ENCODE measurements at places on chromosomes 3 and 15.
A peak's percentile ranks its signal among the peaks of the same experiment; 100 is the strongest.

GRCh38 chr3:173890091-173890490, 492.5 kb downstream of the NLGN1 start:
- DNase-seq: no peak

GRCh38 chr3:50441424-50442217, 61.8 kb downstream of the CACNA2D2 start:
- DNase-seq: no peak

GRCh38 chr15:37014566-37014965, 85.8 kb downstream of the MEIS2 start:
- no peak for DNase-seq

GRCh38 chr15:68729789-68730411, 90.8 kb downstream of the ANP32A start:
- DNase-seq: peak; percentile 25

DNA sequence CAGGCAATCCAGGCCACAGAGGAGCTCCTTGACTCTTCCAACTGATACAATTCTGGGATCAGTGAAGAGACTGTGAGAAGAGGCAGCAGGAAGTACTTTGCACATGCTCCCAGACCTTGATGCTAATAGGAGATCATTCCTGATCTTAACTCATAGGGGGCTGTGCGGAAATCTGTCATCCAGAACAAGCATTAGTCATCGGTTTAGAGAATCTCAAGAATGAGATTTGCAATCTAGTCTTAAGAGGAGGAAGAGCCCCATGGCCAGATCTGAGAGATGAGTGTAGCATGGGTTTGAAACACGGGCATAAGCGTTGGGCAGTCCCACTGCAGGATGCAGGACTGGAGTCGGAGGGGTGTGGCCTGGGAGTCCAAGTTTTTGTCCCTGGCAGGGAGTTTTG, 1081.1 kb downstream of the NAALADL2 start:
- DNase-seq: peak; percentile 39

DNA sequence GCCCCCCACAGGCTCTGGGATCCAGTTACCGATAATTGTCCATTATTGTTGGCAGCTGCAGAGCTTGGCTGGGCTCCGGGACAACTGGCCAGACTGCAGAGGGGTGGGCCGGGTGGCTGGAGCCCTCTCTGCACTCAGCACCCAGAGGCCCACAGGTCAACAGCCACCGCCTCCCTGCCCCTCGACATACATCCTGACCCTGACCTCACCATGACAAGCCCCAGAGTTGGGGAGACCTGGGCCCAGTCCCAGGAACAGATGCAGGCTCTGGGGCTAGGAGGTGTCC, 22.4 kb downstream of the PTH1R start:
- DNase-seq: no peak

DNA sequence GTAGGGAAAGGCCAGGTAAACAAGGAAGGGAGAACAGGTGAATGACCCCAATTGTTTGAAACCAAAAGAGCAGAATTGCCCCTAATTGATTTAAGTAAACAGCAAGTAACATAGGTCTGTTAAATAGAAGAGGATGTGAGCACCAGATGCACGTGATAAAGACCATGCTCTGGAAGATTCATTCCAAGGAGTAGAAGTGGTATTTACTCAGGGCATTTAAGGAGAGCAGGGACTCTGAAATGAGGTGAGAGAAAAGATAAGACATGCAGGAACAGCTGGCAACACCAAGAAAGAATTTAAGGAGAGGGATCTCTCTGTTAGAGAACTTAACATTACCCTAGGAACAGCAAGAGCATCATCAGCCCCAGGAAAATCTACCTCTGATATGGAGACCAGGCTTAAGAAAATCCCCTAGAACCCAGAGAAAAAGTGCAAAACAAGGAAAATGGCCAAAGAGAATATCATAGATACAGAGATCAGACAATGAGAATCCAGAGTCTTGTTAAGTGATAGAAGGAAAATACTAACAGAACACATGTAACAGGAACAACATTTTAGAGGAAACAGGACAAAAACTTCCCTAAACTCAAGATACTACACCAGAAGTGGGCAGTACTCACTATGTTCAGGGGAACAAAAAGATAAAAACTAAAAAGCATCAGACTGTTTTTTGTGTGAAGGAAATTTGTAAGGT, 6.4 kb downstream of the NUDT16 start:
- DNase-seq: no peak

GRCh38 chr3:50687127-50687751, 12.5 kb downstream of the DOCK3 start:
- DNase-seq: no peak

DNA sequence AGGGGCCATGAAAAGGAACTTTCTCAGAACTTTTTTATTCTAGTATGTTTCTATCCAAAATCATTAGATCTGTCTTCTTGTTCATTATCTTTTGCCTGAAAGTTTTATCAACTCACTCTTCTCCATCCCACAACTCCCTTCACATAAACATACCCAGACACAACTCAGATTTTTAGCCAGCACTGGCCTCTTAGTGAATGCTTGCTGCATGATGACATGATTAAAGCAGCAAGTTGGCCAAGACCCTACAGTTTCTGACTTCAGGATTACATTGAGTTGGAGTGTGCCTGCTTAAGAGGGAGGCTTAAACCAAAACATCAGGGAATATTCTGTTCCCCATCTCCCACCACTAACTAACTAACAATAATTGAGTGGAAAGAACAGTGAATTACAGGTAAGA, 38.1 kb downstream of the PLSCR2 start:
- DNase-seq: no peak

- no peak for DNase-seq
Measured at GRCh38 chr3:51686512-51687215, 15.6 kb downstream of the TEX264 start.

GRCh38 chr15:101306341-101307047, 11.4 kb upstream of the SNRPA1 start:
- DNase-seq: no peak

- no peak for DNase-seq
Measured at GRCh38 chr15:60895986-60896385, 333.1 kb downstream of the RORA start.

DNA sequence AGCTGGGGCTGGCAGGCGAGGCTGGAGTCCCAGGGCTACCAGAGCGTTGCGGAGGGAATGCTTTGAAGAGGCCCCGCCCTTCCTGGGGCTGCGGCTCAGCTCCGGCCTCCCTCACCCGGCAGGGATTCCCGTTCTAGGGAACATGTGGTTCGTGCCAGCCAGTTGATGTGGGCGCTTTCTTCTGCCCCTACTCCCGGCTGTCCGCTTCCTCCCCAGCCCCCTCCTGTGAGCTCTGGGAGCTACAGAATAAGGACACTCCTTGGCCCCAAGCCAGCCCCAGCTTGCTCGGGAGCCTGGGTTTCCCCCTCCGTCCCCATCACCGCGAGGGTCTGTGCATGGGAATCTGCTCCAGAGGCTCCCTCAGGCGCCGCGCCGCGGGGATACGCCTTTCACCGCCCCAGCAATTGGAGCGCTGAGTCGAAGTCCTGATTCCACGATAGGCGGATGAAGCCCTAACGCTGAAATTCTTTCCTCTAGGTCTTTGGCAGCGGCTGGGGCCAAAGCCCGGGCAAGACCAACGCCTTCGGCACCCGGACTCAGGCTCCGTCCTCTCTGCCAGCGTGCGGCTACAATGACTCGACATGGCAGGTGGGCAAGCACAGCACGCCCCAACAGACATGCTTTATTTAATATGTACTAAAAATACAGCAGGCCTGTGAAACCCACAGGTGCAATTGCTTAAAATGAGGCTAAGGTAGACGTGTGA, 69.5 kb downstream of the KLF15 start:
- DNase-seq: peak; percentile 41

- DNase-seq: no peak
Measured at GRCh38 chr3:180646187-180646790, 33.0 kb downstream of the CCDC39 start.

GRCh38 chr15:86608461-86609205, 529.0 kb downstream of the AGBL1 start:
- DNase-seq: no peak

- no peak for DNase-seq
Measured at GRCh38 chr3:22734756-22735155, 468.4 kb upstream of the UBE2E2 start.

DNA sequence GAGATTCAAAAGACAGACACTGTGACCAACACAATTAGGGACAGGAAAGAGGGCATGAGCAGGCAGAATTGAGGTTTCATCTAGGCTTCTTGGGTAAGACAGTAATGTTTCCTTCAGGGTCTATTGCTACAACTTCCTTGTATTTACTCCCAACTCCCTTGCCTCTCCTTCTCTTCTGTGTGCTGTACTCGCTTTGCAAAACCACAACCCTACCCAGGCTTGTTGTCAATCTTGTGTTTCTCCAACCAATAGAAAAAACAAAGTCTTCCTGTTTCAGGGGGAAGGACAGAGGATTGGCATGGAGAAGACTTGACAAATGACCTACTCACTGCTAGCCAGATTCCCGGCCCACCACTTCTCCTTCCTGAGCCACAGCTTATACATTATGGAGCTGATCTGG, 36.3 kb upstream of the MASP1 start:
- DNase-seq: no peak

DNA sequence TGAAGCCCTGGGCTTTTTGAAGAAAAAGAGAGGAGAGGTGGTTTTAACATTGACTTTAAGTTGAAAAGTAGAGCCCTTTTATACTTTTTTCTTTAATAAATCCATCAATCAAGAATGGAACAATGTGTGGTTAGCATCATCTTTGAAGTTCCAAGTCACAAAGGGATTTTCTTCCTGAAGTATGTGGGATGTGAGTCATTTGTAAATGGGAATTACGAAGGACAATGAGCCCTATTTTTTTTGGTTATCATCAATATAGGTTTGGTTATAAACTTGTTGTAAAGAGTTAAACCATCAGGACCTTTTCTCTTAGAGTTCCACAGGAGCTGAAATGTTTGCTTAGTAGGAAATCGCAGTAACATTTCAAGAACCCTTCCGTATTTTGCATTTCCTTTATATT, 38.3 kb downstream of the PIK3CA start:
- DNase-seq: no peak

GRCh38 chr15:35713733-35714132, 167.8 kb upstream of the DPH6 start:
- peak; percentile 63 for DNase-seq

DNA sequence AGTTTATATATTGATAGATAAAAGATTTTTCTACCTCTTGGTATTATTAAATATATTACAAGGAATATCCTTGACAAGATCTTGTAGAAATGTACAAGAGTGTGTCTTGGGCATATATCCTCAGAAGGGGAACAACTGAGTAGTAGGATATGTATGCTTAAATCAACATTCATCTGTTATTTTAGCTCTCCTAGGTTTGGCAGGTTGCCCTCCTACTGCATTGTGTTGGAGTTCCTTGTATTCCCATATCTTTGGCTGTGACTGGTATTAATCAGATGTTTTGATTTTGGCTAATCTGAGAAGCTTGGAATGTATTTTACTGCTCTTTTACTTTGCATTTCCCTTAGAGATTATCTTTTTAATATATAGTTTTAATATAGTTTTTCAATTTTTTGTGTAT, 4.6 kb downstream of the MYRIP start:
- peak; percentile 4 for DNase-seq

DNA sequence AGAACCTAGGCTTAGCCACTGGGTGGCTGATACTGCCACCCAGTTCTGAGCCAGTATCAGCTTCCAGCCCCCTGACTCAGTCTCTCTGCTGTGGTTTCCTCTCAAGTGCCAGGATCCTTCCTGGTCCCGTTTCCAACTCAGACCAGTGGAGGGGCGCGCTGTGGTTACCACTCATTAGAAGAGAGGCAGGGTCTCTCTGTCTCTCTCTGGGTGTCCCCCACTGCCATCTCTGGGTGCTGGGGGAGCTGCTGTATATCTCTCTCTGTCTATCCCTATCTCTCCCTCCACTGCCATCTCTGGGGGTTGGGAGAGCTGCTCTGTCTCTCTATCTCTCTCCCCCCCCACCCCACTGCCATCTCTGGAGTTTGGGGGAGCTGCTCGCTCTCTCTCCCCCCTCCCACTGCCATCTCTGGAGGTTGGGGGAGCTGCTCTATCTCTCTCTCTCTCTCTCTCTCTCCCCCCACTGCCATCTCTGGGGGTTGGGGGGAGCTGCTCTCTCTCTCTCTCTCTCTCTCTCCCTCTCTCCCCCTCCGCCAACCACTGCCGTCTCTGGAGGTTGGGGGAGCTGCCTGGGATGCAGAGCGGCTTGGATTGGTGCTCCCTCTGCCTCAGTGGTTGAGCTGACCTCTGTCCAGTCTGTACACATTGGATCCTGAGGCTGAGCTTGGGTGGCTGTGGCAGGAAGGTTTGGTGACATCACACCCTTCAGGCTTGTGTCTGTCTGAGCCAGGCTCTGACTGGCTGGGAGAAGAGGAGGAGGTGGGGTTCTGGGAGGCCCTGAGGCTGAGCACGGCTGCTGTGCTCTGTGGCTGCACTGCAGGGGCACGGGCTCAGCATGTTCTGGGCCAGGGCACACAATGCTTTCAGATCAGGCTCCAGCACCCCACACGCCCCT, 98.9 kb downstream of the APBA2 start:
- peak; percentile 54 for DNase-seq

GRCh38 chr3:14261229-14261628, 82.6 kb downstream of the LSM3 start:
- DNase-seq: peak; percentile 55

- no peak for DNase-seq
Measured at GRCh38 chr3:125418306-125418705, 43.2 kb upstream of the ZNF148 start.

DNA sequence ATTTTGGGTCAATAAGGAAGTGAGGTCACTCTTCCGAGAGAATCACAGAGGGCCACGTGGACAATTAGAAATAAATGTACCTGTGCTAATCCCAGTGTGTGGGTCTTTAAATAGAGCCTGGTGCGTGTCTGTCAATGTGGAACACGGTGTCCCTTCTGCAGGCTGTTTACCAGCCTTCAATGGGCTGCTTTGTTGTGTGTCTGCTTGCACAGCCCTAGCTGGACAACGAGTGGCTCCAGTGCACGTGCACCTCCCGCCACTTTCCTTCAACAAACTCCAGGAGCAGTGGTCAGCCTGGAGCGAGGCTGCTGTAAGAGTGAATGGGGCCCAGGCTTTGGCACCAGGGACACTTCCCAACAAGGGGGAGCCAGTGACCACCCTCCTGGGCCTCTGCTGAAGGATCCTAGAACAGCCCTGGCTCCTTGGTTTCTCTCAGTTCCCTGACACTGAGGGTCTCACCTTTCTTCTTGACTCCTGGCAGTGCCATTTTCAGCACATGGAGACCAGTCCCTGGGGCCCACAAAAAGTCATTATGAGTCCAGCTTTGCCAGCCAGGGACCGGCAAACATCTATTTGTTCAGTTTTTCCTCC, 76.1 kb downstream of the ISG20 start:
- no peak for DNase-seq

- DNase-seq: no peak
Measured at GRCh38 chr15:71013446-71013845, 101.8 kb upstream of the THSD4 start.

DNA sequence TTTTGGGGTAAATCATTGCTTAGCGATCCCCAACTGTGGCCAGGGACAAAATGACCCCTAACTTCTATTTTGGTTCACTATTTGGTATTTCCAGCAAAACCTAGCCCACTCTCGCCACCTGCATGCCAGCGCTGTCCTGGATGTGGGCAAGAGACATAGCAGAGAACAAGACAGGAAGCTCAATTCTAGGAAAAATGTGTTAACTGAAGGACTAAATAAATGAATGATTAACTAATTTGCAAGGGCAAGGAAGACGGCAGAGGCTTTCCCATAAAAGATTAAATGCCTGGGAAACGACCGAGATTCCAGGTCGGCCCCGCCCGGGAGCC, 408 bp downstream of the NICN1 start:
- no peak for DNase-seq

- no peak for DNase-seq
Measured at GRCh38 chr15:25464784-25465183, 26.0 kb upstream of the UBE3A start.

- no peak for DNase-seq
Measured at GRCh38 chr3:126146034-126146433, 34.4 kb downstream of the ALDH1L1 start.

- no peak for DNase-seq
Measured at GRCh38 chr3:183584914-183585280, 29.4 kb upstream of the KLHL6 start.

All from HFFc6 (cell line).